NCI-H2081 treated with DMSO at 0.1 percent for 48 hours (cell line): ENCODE measurements at places on chromosomes 1 and 21.

- no peak for DNase-seq
Measured at GRCh38 chr21:32240851-32241687, 37.8 kb downstream of the MIS18A start.

DNA sequence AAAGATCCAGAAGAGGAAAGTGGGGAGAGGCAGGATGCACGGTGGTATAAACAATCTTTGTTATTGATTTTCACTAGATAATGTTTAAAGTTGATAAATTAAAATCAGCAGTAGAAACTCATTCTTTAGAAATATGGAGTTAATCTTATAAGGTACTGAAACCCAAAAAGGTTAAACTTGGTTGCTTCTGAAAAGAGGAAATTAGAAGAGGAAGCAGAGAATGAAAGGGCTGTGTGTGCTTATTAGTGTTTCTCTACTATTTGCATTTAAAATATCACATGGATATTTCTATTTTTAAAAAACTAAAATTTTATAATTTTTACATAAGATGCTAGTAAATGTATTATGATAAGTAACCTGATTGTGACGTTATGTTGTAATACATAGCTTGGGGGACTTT lies 24.4 kb downstream of the C1orf141 start:
- no peak for DNase-seq

DNA sequence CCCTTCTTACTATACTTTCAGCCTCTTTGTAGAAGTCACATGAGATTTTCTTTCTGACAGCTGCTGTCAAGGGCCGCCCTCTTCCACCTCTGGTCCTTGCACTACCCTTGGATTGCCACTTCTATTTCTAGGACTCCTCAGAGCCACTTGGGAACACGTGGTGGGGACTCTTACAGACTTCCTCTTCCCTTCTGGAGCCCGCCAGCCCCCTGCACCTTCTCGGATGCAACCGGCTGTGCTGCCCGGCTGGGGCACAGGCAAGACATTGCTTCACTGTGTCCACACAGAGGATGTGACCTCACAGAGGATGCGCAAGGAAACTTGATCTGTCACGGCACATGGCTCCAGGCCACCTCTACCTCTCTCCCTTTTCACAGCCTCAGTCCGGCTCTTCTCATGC lies 2.4 kb upstream of the IKBKE start:
- DNase-seq = no peak

DNA sequence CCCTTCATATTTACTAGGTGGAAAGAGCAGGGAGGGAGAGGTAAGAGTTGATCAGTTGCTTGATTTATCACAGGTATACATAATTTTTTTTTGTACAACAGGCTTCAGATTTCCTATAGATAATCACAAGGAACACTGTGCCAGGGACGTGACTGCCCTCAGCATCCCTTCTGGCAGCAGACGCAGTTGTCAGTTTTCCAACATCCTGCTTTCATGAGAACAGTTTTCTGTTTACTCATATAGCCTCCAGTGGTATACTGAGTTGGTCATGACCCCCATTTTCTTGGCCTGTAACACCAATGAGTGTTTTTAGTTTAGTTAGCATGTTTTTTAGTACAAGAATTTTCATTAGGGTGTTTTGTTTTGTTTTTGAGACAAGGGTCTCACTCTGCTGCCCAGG lies 37.9 kb upstream of the PTPRF start:
- no peak for DNase-seq

DNA sequence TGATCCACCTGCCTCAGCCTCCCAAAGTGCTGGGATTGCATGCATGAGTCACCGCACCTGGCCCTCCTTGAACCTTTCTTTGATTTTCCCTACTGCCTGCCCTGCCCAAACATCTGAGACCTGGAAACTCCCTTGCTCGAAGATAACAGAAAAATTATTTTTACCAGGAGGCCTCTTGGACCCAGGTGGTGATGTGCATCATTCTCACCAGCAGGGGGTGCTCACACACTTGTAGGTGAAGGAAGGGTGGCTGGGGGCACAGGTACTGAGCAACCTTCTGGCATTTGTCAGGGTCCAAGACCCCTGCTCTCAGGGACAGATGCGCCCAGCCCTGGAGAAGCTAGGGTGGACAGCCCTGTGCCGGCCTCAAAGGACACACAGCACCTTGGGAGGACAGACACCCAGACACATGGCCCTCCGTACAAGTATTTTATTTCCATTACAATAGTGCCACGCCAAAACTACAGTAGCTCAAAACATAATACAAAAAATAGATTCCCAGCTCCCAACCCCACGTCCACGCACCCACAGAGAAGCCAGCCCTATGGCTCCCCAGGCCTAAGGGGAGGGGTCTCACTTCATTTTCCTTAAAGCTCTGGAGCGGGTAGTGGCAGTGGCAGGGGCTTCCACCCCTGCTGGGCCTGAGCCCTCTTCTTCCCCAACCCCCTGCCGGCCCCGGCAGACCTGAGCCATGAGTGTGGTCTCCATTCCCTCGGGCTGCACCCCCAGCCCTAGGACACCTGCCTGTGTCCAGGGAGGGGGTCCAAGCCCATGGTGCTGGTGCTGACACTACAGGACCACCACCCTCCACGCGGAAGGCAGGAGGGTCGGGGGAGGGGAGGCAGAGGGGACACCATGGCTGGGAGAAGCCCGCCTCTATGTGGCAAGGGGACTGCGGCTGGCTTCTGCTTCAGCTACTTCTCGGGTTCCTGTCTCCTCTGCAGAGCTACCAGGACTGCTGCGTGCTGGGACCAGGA lies 40.4 kb upstream of the EIF4G3 start:
- DNase-seq = no peak

- DNase-seq = no peak
Measured at GRCh38 chr21:17612023-17612564, 607 bp downstream of the BTG3 start.

DNA sequence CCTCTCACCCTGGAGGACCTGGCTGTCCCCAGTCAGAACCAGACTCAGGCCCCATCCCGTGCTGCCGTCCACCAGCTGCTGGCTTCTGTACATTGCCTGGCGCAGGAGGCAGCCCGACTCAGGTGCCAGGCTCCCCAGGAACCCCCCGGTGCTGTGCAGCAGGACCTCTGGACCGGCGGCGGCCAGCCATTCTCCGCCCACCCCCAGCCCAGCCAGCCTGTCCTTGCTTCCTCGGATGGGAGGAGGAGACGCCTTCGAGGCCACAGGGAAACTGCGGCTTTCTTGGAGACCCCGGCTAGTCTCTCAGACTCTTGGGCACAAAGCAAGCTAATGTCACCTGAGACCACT lies 4.4 kb downstream of the C1orf167 start:
- DNase-seq = no peak

DNA sequence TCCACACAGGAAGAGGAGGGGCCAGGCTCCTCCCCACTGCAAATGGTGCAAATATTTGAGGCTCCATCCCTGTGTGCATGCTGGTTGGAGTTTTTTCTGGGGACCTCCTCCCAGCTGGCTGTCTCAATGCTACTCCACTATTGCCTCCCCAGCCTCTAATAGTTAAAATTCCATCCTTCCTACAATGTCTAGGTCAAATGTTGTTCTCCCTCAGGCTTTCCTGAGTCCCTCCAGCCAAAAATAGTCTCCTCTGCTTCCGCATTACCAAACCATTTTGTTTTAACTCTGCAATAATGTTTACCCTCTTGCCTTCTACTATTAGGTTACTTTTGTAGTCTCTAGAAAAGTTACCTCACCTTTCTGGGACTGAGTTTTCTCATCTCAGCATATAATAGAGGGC lies 29.6 kb upstream of the FMO1 start:
- DNase-seq = no peak

DNA sequence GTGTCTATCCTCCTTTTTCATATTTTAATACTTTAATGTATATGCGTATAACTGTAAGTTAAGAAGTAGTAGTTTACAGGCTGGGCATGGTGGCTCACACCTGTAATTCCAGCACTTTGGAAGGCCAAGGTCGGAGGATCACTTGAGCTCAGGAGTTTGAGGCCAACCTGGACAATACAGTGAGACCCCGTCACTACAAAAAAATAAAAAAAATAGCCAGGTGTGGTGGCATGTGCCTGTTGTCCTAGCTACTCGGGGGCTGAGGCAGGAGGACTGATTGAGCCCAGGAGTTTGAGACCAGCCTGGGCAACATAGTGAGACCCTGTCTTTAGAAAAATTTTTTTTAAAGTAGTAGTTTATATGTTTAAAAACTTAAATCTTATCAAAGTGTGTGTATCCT lies 22.3 kb downstream of the ATPAF1 start:
- no peak for DNase-seq

- no peak for DNase-seq
Measured at GRCh38 chr1:15762546-15762945, 4.0 kb downstream of the FBLIM1 start.

DNA sequence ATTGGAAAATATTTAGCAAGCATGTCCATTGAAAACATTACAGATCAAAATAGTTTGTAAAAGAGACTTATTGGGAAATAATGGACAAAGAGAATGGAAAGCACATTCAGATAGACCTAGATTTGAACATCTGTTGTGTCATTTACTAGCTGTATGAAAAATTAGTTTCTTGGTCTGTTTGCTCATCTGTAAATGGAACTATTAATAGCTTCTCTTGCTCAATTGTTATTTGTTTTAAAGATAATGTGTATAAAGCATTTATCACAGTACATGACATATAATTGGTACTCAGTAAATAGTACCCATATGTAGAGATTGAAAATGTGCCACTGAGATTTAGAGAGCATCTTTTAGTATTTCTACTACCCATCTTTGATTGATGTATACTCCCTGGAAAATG lies 25.9 kb downstream of the RPAP2 start:
- DNase-seq = no peak

GRCh38 chr1:72648465-72648864 lies 366.1 kb upstream of the NEGR1 start:
- no peak for DNase-seq

DNA sequence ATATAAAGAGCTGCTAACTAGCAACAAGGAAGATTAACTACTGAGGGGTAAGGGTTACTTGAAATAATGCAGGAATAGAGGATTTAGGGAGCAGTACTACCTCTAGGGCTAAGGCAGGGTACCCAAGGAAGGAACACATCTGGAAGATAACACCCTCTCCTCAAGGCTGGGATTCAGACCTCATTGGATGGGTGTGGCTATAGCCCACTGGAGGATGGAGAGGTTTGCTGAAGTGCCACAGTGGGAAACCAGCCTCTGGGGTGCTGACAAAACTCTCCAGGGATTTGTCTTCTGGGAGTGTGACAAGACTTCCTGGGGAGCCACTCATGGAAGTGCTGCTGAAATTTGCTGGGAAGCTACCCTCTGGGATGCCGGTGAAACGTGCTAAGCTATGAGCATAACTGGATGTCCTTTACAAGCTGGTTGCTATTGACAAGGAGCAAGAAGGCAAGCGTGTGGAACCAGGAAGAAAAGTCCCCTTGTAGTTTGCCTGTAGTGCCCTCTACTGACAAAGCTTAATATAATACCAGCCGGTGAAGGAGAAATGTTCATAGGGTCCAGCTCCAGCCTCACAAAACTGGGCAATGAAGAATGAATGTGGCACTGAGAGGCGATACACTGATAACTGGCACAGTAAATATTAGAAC lies 122.8 kb upstream of the USP24 start:
- DNase-seq = no peak

GRCh38 chr1:26910343-26911160 lies 3.2 kb downstream of the NR0B2 start:
- DNase-seq = no peak

DNA sequence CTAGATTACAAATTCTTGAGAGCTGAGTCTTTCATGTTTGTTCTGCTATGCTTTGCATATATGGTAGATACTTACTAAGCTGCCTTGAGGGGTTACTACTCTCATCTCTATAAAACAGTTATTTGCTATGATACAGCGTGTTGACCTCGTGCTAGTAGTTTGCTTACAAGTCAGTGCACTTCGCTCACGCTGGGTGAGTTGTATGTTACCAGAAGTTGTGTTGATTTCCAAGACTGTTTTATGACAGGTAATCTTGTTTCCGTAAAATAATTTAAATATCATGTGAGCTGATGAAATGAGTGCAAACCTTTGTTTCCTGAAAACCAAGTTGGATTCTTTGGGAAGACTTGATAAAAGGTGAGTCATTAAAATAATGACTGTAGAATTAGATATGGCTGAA lies 7.3 kb downstream of the MRPS6 start:
- no peak for DNase-seq

GRCh38 chr21:42047821-42048613 lies 23.1 kb upstream of the UMODL1 start:
- DNase-seq = no peak

DNA sequence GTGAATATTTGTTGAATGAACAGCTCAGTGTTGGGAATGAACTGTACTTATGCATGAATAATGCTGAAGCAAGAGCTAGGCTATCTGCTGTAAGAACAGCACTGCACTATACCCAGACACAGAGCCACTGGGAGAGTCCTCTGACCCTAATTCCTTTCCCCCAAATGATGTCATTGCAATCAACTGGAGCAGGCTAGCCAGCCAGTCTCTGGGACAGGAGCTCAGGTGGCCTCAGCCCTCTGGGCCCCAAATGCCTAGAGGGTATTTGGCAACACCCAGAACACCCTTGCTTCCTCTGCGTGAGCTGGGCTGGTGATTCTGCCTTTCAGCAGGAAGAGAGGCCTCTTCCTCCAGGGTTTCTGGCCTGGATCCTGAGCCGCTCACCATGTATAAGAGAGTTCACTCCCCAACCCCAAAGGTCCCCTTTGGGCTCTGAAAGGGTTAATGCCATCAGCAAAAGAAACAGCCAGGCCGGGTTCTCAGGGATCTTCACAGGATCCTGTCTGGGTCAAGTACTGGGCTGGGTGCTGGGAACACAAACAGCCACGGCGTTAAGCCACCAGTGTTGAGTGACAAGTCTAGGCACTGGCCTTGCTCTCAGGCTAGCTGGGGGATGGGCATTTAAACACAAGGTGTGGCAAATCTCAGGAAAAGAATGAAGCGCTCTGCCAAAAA lies 3.7 kb upstream of the PADI4 start:
- no peak for DNase-seq

GRCh38 chr1:89657886-89658285 lies 25.0 kb downstream of the LRRC8C start:
- no peak for DNase-seq

DNA sequence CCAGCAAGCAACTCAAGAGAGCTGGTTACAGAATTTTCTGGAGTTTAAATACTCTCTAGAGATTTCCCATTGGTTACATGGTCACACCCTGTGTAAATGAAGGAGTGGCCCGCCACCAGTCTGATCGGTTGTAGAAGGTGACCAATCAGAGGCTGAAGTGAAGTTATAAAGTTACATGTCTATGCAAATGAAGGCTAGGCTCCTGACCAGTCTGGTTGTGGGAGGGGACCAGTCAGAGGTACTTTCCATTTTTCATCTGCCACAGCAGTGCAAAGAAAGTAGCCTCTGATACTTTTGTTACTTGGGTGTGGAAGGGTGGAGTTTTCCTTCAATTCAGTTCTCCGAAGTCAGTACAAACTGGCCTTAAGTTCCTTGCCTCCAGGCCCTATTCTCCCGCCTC lies 273.7 kb downstream of the BARHL2 start:
- DNase-seq = no peak

DNA sequence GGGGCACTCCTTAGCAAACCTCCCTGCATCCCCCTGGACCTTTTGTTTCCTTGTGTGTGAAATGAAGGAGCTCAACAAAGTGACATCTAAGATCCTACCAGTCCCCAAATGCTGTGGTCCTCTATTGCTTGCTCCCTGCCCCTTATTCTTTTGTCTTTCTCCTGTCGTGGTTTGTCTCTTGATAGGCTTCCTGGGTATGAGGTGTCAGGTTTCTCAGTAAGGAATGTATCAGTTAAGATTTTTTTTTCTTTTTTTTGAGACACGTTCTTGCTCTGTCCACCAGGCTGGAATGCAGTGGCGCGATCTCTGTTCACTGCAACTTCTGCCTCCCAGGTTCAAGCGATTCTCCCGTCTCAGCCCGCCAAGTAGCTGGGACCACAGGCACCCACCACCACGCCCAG lies 16.8 kb downstream of the CNIH3 start:
- DNase-seq = no peak

- DNase-seq = no peak
Measured at GRCh38 chr1:207006914-207007313, 25.6 kb downstream of the C1orf116 start.
